ENCODE measurements at places on chromosomes 13 and 19. TPM values are rescaled to one million over a fixed set of nuclear protein-coding genes. Genes with fewer than 3 reads are reported as not detected.
A peak's percentile ranks its signal among the peaks of the same experiment; 100 is the strongest.

DNA sequence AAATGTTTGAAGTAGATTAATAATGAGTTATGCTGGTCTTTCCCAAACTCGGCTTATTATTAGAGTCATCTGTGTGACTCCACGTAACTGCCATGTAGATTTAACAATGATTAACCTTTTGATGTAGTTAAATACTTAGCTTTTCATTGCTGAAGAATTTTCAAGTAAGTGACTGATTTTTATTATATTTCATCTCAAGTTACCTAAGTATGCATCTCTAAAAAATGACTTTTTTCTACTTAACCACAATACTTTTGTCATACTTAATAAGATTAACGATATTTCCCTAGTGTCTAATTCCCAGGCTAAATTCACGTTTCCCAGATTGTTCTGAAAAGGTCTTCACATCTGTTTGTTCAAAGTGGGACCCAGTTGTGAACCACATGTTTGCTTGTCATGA is 17.8 kb downstream of the BIVM start:
- DNase-seq, result no peak

The C13orf42 gene
- total RNA-seq, result not detected

The SYT3 gene
- total RNA-seq, result not detected

DNA sequence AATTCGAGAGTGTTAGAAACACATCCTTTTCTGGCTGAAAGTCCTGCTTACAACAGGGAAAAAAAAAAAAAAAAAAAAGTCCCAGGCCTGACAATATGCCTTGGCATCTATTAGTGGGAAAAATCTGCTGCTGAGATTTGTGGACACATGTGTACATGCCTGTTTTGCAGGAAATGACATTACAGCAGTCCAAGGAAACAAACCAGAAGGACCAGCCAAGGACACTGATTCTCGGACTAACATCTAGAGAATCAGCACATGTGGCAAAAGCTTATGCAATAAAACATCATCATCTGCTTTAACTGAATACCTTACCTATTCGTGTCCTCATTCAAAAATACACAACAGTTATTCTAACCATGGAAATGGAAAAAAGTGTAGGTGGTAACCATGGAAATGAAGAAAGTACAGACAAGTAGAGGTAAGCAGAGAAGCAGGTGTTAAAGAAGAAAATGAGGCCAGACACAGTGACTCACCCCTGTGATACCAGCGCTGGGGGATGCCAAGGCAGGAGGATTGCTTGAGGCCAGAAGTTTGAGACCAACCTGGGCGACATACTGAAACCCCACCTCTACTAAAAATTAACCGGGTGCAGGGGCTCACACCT is 9.4 kb upstream of the DPY19L3 start:
- no peak for DNase-seq

GRCh38 chr19:19068659-19069654 is 5.2 kb downstream of the SLC25A42 start:
- no peak for DNase-seq

DNA sequence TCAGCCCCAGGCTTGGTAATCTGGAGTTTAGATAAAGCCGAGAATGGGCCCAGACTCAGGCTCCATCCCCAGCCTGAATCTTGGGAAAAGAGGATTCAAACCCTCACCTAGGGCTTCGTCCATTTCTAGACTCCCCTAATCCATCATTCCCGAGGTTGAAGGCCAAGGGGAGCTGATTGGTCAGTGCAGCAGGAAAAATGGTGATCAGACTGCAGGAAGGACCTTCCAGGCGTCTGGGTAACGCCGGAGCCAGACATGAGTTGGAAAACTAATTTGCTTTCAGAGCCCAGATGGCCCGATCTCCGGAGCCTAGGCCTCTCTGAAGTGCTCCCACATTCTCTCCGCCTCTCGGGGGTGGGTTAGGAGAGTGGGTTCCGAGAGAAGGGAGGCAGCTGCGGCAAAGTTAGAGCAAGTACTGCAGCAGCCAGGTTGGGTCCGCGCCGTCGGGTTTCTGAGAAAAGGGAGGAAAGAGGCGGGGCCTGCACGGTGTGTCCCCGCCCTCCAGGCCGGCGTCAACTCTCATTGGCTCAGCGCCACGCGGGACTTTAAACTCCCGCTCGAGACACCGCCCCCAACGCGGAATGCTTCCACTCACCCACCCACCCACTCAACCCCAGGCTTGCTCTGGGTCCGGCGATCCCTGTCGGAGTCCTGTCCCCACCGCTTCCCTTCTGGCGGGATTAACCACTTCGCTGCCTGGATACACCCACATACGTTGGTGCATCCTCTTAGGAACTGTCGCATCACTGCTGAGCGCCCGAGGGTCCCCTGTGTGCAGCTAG is 788 bp upstream of the RTBDN start:
- DNase-seq, result peak; percentile 40

The USPL1 gene
- 16.3 TPM for total RNA-seq

DNA sequence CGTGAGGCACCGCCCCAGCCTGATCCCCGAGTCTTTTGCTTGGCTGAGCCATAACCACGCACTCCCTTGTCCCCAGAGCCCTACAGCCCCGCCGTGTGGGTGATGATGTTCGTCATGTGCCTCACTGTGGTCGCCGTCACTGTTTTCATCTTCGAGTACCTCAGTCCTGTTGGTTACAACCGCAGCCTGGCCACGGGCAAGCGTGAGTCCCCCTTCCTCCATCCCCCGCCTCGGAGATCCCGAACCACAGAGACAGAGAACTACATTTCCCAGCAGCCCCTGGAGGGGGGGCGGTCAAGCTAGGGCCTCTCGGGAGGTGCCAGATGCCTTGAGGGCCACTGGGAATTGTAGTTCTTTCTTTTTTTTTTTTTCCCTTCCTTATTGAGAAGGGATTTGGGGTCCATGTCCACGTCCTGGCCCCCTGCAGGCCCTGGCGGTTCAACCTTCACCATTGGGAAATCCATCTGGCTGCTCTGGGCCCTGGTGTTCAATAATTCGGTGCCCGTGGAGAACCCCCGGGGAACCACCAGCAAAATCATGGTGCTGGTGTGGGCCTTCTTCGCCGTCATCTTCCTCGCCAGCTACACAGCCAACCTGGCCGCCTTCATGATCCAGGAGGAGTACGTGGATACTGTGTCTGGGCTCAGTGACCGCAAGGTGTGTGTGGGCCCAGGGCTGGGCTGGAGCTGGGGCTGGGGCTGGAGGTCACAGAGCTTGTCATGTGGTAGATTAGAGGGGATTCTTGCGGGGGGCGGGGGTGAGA is 25.9 kb downstream of the GRIN2D start:
- DNase-seq, result peak; percentile 77

The COX6B1 gene
- total RNA-seq, result 373 TPM

DNA sequence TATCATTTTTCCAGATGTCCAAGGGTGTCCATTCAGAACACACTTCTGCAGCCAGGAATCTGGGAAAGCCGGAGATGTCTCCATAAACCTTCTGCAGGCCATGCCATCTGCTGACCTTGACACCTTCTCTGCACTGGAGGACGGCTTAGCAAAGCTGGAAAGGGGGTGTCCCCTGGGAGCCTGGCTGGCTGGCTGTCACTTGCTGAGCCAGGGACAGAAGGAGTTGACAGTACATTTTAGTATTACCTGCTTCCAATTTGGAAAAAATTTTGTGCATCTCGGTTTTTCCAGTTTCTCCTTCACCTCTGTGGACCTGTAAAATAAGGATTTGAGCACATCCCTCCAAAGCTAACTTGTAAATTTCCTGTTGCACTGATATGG is 8.1 kb upstream of the CHST8 start:
- no peak for DNase-seq

The ZNF814 gene
- 2.9 TPM for total RNA-seq

- DNase-seq, result no peak
Observed at GRCh38 chr13:40503011-40503410, 163.4 kb downstream of the FOXO1 start.

DNA sequence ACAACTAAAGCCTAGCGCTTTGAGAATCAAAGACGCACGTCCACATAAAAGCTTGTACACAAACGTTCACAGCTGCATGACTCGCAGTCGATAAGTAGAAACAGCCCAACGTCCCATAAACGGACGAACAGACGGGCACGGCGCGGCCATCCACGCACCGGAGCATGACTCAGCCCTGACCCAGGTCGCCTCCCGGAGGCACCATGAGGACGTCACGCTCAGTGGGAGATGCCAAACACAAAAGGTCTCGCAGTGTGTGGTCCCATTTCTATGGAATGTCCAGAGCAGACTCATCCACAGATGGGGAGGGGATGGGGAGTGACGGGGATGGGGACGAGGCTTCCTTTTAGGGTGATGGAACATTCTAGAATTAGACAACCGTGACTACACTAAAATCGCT is 9.4 kb downstream of the POLRMT start:
- DNase-seq, result no peak

The GSX1 gene
- total RNA-seq, result not detected

DNA sequence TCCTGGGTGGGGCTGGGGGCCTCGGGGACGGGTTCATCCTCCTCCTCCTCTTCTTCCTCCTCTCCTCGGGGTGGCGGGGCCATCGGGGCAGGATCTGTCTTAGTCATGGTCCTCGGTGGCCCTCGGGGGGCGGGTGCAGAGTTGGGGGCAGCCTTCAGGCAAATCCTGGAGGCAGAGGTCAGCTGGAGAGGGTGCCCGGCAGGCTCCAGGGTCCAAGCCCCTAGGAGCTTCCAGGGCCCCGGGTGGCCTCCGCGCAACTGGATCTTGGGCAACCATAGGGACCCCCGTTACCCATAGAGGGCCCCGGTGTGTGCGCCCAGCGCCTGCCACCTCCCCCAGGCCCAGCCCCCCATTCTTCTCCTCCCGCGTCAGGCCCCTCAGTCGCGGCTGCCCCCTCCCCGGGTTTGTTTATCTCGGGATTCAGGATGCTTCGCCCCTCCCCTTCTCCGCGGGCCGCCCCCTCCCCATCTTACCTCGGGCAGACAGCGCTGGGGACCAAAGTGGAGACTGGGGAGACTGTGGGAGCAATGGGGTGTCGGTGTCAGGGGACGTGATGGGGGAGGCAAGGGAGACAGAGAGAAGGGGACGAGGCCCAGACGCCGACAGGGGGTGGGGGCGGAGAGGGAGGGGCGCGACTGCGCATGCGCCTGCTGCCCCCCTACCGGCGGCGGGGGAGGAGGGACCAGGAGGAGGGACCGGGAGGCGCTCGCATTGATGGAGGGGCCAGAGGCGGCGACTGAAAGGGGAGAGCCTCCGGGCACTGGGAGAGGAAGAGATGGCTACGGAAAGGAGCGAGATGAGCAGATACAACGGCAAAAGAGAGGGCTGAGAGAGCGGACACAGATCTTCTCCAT is at the start of gene CLIP3:
TSS of gene CLIP3 (minus strand) at position 623 of the 854 bp plus-strand sequence. CDS start at position 107, 516 bp downstream.
- no peak for DNase-seq

The CASP14 gene
- not detected for total RNA-seq

- DNase-seq, result peak; percentile 62
Observed at GRCh38 chr13:110524541-110525257, 36.8 kb downstream of the RAB20 start.

The MAST3 gene
- total RNA-seq, result 15.2 TPM

GRCh38 chr19:53254411-53255341 is at the start of gene ZNF677:
Gene ZNF677, minus strand, starts transcription at chr19:53254873. Its CDS starts 3,323 bp downstream, at chr19:53251550.
- DNase-seq, result peak; percentile 97

DNA sequence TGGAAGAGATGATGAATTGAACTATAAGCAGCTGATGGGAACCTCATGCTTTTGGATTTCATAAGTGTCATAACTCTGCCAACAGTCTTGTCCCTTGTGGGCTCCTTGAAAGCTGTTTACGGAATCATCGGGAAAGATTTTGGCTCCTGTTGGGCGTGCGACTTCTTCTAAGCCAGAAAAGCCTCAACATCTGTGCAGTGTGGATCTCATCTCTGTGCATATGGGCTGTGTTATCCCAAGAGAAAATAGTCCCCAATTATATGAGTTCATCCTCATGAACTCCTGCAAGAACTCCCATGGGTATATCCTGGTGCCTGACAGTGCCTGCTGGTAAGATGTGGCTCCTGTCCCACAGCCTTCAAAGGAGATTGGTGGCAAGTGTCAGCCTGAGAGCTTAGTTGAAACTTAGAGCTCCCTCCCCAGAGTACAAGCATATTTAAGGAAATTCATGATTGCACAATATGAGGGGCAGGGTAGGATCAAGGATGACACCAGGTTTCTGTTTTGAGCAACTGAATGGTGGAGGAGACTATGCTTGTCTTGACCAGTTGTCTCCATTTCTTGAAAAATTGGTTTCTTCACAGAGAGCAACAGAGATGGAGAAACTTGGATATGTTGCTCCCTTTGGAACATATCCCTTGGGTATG is 243.5 kb downstream of the ITGBL1 start:
- no peak for DNase-seq

DNA sequence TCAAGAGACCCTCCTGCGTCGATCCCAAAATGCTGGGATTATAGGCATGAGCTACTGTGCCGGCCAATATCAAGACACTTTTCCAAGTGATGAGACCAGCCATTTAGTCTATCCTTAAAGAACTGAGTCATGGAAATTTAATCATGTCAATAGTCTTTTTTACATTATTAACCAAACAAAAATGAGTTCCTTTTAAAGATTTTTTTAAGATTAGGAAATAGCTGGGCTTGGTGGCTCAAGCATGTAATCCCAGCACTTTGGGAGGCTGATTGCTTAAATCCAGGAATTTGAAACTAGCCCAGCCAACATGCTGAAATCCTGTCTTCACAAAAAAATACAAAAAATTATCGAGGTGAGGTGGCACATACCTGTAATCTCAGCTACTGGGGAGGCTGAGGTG is 16.7 kb upstream of the ZNF564 start:
- no peak for DNase-seq

The CLEC11A gene
- total RNA-seq, result 7.5 TPM

GRCh38 chr13:36493046-36493445 is 60.8 kb downstream of the CCNA1 start:
- DNase-seq, result no peak

The SLITRK6 gene
- total RNA-seq, result not detected

The SWSAP1 gene
- 0.45 TPM for total RNA-seq

The KLK15 gene
- total RNA-seq, result not detected

GRCh38 chr13:65339241-65339640 is 1890.9 kb downstream of the PCDH9 start:
- no peak for DNase-seq

The TEAD2 gene
- 42.0 TPM for total RNA-seq

GRCh38 chr19:49403404-49404187 is 15.5 kb downstream of the KASH5 start:
- DNase-seq, result no peak

- DNase-seq, result peak; percentile 66
Observed at GRCh38 chr13:35984776-35985453, 146.3 kb downstream of the DCLK1 start.

- DNase-seq, result no peak
Observed at GRCh38 chr13:114315074-114315785, 927 bp downstream of the CHAMP1 start.

GRCh38 chr13:90763476-90764150 is 583.9 kb upstream of the MIR17HG start:
- DNase-seq, result no peak

DNA sequence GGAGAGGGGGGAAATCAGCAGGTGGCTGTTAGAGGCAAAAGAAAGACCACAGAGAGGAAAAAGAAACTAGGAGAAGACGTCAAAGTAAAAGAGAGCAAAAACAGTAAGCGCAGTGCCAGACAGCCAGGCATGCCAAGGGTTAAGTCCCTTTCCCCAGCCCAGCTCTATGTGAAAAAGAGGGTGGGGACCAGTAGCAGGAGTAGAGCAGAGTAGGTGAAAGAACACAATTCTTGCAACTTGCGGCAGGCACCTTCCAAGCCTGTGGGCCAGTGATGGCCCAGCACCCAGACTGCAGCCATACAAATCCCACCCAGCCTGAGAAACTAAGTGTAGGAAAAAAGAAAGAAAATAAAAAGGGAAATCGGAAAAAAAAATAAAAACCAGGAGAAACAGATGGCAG is 64.2 kb upstream of the ZNF85 start:
- DNase-seq, result no peak

Data from stomach (tissue), 19 donors.